ENCODE measurements at places on chromosomes 11 and 22. TPM values are rescaled to one million over a fixed set of nuclear protein-coding genes. Genes with fewer than 3 reads are reported as not detected.

GRCh38 chr11:118052581-118053206, 24.2 kb upstream of the TMPRSS4 start:
- no peak for DNase-seq

DNA sequence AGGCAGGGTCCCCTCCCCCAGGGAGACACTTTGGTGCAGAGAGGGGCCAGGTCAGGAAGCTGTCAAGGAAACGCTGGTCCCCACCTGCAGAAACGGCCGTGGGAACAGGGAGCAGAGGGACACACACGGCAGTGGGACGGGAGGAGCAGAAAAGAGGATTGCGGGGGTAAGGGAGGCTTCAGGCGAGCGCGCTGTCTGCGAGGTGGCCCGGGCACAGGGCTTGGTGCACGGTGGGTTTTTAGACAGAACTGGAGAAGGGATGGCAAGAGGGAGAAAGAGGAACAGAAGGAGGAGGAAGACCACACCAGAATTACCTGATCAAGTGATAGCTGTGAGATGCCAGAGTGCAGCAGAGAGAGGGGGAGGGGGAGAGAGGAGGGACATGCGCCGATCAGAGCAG, 6.0 kb upstream of the KLHL35 start:
- DNase-seq = no peak

GRCh38 chr11:75272391-75272790, 31.8 kb downstream of the TPBGL start:
- no peak for DNase-seq

DNA sequence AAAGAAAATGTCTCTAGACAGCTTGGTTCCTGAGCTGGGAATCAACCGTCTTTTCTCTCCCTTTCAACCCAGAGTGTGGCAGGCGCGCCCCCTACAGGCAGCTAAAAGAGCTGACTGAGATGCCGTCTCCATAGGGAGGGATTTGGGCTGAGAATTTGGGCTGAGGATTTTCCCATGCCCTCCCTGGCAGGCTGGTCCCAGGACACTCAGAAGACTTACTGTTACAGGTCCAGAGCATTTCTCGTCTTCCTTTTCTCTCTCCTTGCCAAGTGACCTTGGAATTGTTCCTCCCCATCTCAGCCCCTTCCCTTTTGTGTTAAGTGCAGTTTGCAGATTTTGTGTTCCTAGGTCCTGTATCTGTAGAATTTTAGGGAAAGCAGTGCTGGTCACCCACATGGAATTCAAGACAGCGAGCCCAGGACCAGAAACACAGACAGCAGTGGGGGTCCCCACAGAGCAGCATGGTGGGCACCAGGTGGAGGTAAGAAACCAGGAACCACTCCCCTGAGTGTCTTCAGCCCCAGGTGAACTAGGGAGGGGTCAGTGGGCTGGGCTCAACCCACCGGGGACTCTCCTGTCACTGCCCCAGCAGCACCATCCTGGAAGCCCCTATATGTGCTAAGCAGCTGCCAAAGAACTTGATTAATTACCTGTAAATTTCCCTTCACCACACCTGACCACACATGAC, 9.9 kb upstream of the IGLL5 start:
- no peak for DNase-seq

GRCh38 chr11:19602891-19603290, 109.7 kb upstream of the NAV2 start:
- no peak for DNase-seq

DNA sequence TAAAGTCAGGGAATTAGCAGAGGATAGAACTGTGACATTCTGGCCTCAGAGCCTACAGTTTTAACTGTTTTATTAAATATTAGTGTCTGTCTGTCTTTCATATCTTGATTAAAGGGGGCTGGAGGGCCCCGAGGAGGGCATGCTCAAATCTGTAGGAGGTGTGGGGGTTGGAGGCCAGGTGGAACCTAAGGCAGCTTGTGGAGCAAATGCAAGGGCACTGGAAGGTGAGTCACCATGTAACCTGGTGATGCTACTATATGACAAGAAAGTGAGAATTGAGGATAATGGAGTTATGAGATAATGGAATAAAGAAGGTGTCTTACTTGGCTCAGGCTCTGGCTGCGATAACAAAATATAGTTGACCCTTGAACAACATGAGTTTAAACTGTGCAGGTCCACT, 27.3 kb upstream of the TMEM86A start:
- no peak for DNase-seq

DNA sequence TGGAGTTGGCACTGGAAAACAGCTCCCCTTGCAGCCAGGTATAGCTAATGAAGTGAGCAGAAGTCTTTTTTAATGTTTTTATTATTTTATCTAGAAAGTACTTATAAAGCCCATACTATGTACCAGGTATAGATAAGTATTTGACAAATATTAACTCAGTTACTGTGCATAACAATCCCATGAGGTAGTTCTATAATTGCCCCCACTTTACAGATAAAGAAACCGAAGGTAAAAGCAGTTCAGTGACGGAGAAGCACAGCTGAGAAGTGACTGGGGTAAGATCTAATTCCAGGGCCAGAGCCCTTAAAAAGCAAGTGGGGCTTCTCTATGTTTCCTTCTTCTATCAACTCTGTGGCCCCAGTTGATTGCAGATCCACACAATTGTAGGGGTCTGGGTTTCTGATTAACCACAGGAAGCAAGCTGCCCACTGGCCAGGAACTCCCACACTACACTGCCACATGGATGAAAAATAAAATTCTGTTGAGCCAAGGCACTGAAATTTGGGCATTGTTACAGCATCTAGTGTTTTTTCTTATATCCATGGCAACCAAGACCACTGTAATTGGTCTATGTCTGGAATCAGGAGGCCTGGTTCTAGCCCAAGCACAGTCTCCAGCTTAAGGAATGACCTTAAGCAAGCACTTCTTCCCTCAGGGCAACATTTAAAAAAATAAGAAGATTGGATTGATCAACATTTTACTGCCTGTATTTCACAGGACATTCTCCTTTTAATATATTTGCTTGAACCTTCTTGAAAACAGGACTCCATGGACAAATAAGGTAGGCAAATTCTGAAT, 55.3 kb upstream of the TEAD1 start:
- no peak for DNase-seq

- DNase-seq = no peak
Measured at GRCh38 chr22:25084405-25085107, 115.1 kb upstream of the CRYBB3 start.

DNA sequence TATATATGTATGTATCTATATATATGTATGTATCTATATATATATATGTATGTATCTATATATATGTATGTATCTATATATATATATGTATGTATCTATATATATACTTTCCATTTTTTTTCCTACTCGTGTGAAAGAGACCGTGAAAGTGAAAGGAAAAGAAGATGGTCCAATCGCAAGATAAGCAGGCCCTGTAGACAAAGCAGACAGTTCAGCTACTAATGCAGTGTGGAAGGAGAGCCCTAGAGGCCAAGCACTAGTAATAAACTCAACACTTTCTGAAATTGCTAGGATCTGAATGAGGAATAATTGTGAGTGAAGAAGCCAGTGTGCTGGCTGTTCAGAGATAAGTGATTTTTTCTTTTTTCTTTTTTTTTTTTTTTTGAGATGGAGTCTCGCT, 47.2 kb downstream of the MCHR1 start:
- DNase-seq = no peak

GRCh38 chr11:68375766-68376165, 63.4 kb downstream of the LRP5 start:
- no peak for DNase-seq

The SPDYC gene
- total RNA-seq = not detected

Data from urinary bladder (tissue), 4 donors.